ENCODE measurements at places on chromosomes 13 and 19.
A peak's percentile ranks its signal among the peaks of the same experiment; 100 is the strongest.

DNA sequence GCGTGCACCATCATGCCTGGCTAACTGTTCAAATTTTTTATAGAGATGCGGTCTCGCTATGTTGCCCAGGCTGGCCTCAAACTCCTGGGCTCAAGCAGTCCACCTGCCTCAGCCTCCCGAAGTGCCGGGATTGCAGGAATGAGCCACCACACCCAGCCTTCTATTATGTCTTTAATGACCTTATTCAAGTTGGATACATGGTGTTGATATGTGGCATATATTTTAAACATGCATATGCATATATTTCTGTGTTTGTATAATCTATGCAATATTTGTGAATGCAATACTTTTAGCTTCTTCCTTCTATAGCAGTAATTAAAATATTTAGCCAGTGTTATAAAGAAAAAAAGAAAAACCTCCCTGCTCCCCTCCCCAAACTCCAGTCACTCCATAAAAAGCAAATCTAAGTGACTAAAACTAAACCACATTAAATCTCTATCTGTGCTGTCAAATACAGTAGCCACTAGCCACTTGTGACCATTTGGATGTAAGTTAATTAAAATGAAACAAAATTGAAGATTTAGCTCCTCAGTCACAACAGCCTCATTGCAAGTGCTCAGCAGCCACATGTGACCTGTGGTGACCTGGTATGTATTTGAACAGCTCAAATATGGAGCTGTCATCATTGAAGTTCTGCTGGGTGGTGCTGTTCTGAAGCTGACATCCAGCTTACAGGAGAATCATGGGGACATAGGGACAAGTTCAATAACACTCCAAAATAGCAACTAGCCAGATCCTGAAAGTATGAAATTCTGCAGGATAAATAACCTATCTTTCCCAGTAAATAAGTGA lies 27.4 kb downstream of the FCGBP start:
- DNase-seq: no peak

GRCh38 chr13:71488201-71488600 lies 378.8 kb downstream of the DACH1 start:
- no peak for DNase-seq

- peak; percentile 50 for DNase-seq
Measured at GRCh38 chr19:27805848-27806247, 1407.1 kb downstream of the UQCRFS1 start.

GRCh38 chr19:2887391-2887914 lies 13.3 kb upstream of the ZNF57 start:
- no peak for DNase-seq

DNA sequence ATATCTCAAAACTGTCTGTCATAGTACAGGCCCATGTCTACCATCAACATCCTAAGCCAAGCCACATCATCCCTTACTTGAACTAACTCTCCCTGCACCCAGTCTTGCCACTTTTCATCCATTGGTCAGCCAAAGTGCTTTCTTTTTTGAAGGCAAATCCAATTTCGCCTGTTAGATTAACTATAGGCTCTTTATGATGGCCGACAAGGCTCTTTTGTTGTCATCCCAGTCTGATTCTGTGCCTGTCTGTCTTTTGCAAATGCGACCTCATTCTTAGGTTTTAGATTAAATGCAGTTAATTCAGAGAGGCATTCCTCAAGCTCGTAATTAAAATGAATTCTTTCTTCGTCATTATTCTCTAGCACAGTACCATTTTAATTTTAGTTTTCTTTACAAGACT lies 148.3 kb downstream of the HS6ST3 start:
- no peak for DNase-seq

DNA sequence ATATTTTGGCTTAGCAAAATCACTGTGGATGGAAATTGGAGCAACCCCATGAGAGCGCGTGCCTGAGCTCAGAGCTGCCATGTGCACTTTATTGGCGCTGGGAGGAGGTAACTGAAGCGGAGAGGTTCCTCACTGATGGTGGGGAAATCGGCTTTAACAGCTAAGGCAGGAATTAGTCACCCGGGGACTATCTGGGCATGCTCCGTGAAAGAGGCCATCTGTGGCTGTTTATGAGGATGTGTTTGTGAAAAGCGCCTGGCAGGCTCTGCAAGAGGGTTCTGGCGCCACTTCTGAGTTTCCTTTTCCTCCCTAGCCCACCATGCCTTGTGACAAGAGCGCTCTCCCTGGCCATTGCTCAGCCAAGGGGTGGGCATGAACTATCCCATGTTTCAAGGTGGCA lies 815.6 kb downstream of the UQCRFS1 start:
- no peak for DNase-seq

GRCh38 chr13:102267191-102267590 lies 134.7 kb downstream of the FGF14 start:
- DNase-seq: no peak

DNA sequence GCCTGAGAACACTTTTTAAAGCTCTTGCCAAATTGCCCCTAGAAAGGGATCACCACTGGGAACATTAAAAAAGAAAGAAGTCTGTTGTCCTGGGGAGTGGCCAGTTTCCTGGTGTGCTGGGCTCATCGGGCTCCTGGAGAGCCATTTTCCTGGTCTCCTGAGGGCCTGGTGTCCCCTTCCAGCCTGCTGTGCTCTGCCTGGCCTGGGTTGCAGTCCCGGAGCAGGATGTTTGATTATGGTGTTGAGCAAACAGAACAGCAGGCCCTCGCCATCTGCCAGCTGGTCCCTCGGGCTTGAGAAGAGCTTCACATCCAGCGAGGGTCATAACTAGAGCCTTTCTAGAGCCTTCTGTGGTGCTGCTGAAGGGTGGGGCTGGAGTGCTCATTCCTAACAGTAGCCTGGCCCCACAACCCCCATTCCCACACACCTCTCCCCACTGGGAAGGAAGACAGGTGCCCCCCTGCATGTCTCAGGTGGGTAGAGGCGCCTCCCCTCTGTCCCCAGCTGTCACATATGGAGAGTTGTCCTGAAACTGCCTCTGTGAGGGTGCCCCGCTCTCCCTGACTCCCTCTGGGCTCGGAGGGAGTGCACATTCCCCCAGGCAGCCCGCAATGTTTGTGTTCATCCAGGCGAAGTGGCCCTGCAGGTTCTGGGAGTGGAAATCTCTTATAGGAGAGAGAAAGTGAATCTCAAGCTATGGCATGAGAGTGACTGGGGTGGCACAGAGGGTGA lies 151.1 kb downstream of the SIPA1L3 start:
- peak; percentile 67 for DNase-seq
